Nucleus accumbens (tissue), 56 donors: ENCODE measurements at places on chromosomes 13 and 19.

- DNase-seq, result no peak
These were observed 258.4 kb downstream of the SPRY2 start for GRCh38 chr13:80082396-80083080.

- no peak for DNase-seq
These were observed 27.5 kb upstream of the ANKRD10 start for GRCh38 chr13:110942248-110942981.

GRCh38 chr13:107185889-107186288, 618.0 kb upstream of the ARGLU1 start:
- no peak for DNase-seq

- peak; percentile 63 for DNase-seq
These were observed 966 bp downstream of the JUNB start for GRCh38 chr19:12792051-12792852.

- DNase-seq, result no peak
These were observed 9.1 kb upstream of the PNMA8A start for GRCh38 chr19:46480415-46480814.

GRCh38 chr19:18881491-18881890, 14.5 kb downstream of the CERS1 start:
- DNase-seq, result no peak

- DNase-seq, result no peak
These were observed 46.8 kb upstream of the ZNF726 start for GRCh38 chr19:23867895-23868294.

DNA sequence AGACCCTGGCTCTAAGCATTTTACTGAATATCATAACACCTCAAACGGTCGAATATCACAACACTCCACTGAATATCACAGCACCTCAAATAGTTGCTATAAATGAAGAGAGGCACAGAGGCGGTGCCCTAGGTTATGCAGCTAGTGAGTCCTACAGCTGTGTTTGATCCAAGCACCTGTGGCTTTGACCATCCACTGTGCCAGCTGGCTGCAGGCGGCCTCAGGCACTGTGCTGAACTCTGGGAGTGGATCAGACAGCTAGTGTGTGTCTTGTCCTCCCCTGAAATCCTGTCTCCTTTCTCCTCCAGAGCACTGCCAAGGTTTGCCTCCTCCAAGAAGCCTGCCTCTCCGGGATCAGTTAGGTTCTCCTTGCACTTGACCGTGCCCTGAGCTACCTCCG, 7.3 kb downstream of the NOSIP start:
- DNase-seq, result no peak

DNA sequence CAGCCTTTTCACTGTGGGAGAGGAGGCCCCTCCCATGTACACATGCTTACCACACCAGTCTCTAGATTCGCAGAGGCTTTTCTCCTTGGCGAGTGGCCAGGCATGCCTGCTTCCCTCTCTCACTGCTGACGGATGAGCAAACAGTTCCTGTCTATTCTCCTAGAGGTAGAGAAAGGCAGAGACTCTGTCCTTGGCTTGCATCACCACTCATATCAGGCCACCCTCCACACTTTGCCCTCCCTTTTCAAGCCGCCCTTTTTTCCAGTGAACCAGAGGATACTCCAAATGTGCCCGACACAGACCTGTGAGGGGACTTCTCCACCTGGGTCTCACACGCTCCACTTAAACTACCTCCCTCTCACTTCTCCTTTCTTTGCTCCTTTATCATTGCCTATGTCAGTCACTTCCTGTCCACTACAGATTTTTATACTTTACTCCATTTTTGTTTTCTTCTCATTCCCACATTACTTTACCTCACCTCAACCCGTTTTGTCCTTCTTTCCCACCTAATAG, 284.6 kb downstream of the DNAJC15 start:
- DNase-seq, result peak; percentile 28

- DNase-seq, result no peak
These were observed 154.9 kb downstream of the UGGT2 start for GRCh38 chr13:95898256-95898655.

GRCh38 chr13:113332615-113333014, 31.3 kb downstream of the GRTP1 start:
- DNase-seq, result no peak

- no peak for DNase-seq
These were observed 8.8 kb downstream of the RRAS start for GRCh38 chr19:49631014-49631588.

DNA sequence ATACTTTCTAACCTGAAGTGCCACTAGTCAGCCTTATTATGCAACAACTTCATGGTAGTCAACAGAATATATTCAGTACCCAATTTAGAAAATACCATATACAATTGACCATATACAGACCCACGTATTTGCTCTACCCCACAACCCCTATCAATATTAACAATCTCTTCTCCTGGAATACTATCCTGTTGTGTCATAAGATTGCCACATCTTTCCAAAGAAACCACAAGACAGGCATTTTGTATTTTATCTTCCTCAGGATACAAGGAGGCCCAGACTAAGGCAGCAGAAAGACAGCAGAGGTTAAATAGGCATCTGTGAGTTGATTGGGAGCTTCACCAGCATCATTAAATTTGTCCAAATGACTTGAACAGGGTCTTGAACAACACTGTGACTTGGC, 4.5 kb downstream of the SPART start:
- DNase-seq, result no peak

- peak; percentile 58 for DNase-seq
These were observed 3.5 kb downstream of the PTPRS start for GRCh38 chr19:5337126-5337525.

DNA sequence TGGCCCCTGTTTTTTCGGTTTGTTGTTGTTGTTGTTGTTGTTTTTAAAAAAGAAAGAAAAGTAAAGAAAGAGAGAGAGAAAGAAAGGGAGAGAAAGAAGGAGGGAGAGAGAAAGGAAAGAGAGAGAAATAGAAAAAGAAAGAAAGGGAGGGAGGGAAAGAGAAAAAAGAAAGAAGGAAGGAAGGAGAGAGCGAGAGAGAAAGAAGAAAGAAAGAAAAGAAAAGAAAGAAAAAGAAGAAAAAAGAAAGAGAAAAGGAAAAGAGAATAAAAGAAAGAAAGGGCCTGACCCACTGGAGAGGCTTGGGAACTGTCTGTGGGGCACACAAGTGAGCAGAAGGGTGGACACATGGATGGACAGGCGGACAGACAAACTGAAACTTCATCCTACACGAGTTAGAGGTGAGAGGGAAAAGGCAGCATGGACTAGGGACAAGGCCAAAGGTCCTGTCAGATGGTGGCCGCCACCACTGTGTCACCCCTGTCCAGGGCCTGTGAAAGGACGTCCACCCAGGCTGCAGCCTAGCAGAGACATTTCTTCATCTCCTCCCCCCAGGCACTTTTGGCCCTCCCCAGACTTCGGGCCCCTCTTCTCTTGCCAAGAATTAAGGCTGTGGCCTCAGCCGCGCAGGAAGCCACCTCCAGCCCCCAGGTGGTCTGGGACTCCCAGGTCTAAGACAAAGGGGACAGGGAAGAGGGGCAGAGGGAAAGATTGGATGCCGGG, 9.1 kb upstream of the BCAM start:
- no peak for DNase-seq

DNA sequence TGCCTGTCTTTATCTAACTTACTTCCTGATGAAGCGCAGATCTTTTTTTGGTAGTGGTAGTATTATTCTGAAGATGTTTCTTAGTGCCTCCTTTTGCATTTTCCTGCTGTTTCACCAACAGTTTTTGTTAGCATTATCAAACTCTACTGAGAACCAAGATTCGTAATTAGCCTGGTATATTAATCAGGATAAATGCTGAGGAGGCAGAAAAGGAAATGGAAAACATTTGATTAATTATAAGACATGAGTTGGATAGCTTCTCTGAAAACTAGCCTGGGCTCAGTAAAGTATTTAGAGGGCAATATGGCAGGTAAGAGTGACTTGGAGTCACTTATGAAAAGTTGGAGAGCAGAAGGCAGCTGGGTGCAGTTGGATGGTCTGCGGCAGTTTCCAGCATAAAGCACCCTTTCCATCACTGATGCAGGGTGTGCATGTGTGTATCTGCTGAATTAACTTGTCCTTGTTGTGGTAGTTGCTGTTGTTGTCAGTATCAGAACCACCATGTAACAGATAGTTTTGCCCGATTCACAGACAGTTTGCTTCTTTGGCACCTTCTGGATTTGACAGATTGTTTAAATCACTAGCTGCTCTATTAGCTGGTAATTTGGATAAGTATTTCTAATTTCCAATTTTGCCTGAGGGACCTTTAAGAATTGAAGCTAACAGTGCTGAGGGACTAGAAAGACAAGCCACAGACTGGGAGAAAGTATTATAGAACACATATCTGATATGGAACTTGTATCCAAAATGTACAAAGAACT, 6.9 kb upstream of the TNFRSF19 start:
- DNase-seq, result no peak

- no peak for DNase-seq
These were observed 11.6 kb downstream of the NFILZ start for GRCh38 chr19:8641908-8642547.

DNA sequence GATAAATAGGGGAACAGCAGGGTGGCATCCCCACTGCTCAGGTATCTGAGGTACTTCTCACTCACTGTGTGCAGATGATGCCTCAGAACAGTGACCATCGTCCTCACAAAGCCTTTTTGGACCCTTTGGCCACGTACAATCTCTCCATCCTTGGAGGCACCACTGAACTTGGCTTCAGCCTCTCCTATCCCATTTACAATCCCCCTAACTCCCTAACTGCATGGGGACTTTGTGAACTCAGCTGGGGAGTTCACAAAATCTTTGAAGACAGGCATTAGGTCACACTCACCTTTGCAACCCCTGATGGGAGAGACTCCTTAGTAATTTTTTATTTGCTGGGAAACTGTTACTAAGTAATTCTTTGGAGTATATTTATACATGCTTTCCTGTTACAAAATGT, 60.8 kb downstream of the TBC1D4 start:
- no peak for DNase-seq

- peak; percentile 56 for DNase-seq
These were observed 3.4 kb downstream of the TPGS1 start for GRCh38 chr19:510606-511100.

DNA sequence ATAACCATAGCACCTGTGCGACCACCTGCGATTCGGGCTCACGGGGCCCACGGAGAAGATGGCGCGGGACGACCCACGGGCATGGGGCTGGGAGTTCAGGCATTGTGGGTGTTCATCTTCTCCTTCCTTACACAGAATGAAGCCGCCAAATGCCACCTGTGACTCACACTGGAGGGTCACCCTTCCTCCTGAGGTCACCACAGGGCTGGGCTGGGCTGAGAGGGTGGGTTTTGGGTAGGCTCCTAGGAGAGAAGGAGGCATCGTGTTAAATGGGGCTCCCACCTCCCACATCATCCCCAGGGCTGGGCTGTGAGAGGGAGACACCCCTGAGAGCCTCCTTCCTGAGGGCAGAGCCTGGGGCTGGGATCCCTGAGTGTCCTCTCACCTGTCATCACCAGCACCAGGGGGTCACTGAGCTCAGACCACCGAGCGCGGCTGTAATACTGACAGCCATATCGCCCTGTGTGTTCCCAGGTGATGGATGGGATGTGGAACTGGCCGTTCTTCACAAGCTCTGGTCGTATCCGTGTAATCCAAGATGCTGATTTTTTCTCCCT, 1.4 kb downstream of the LILRB2 start:
- DNase-seq, result no peak

DNA sequence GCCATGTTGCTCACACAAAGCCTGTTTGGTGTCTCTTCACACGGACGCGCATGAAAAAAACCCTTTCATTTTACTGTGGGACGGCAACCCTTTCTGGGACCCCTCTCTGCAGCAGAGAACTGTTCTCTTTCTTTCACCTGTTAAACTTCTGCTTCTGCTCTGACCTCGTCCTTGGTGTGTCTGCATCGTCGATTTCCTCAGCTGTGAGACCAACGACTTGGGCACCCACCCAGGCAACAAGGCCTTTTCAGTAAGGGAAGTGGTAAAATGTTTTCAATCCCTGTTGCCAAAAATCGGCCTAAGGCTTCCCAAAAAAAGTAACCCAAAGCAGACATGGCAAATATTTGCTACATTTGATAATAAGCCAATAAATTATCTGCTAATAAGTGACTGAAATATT, 515.3 kb downstream of the IRS2 start:
- DNase-seq, result no peak

DNA sequence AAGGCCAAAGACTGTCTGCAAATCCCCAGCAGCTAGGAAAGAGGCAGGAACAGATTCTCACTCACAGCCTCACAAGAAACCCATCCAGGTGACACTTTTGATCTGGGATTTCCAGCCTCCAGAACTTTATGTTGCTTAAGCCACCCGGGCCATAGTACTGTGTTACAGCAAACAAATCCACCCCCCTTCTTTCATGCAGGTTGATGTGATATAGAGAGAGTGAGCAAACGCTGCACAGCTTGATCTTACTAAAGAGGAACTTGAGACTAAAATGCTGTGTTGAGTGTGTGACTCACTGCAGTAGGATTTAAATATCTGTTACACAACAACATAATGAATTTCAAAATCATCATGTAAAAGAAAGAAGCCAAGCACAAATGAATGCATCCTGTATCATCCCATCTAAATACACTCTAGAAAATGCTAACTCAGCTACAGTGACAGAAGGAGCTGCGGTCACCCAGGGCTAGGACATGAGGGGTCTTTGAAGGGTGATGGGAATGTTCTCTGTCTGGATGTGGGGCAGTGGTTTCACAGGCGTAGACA, 32.2 kb downstream of the RCBTB2 start:
- DNase-seq, result no peak

- DNase-seq, result no peak
These were observed 6.9 kb downstream of the PIBF1 start for GRCh38 chr13:72788831-72789230.

GRCh38 chr19:8640402-8641004, 10.1 kb downstream of the NFILZ start:
- no peak for DNase-seq

GRCh38 chr13:23321535-23322241, 111.8 kb downstream of the SACS start:
- no peak for DNase-seq

GRCh38 chr19:32813862-32814425, 55.6 kb downstream of the SLC7A9 start:
- peak; percentile 22 for DNase-seq

GRCh38 chr13:36131222-36131930, at the start of gene DCLK1:
Gene DCLK1 (minus strand): TSS chr13:36131382.
- DNase-seq, result peak; percentile 72

- DNase-seq, result no peak
These were observed 1636.1 kb downstream of the SLITRK5 start for GRCh38 chr13:89307278-89307677.

- DNase-seq, result no peak
These were observed 253.0 kb downstream of the PCDH9 start for GRCh38 chr13:66977161-66977560.

- DNase-seq, result no peak
These were observed 44.8 kb downstream of the CCDC70 start for GRCh38 chr13:51906581-51906980.

- no peak for DNase-seq
These were observed 6.9 kb downstream of the MKNK2 start for GRCh38 chr19:2043961-2044708.
